ENCODE measurements at places on chromosomes 7 and 10. TPM values are rescaled to one million over a fixed set of nuclear protein-coding genes. Genes with fewer than 3 reads are reported as not detected.
A peak's percentile ranks its signal among the peaks of the same experiment; 100 is the strongest.

DNA sequence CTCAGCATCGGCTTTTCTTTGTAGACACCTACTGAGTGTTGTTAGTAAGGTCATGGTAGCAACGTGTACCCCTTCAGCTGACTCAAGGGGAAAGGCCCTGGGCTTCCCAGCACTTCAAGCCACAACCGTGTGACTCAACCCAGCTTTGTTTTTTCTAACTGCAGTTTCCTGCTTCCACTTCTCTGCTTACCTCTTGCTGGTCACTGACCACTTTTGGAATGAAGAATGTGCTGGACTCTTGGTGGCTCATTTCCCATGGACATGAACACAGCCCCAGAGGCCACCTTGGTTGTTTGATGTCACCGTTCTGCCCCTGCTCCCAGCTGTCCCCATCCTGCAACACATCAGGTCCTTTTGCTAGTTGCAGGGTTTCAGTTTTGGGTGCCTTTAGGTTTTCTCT is 69.5 kb upstream of the ZNF438 start:
- no peak for DNase-seq

- DNase-seq = peak; percentile 90
These were observed 196.4 kb upstream of the POM121L12 start for GRCh38 chr7:52838981-52839411.

GRCh38 chr10:31836569-31837406 is 91.8 kb downstream of the ARHGAP12 start:
- no peak for DNase-seq

- no peak for DNase-seq
These were observed 683.1 kb upstream of the SORCS1 start for GRCh38 chr10:107847620-107848019.

GRCh38 chr7:138934861-138935260 is 46.3 kb downstream of the KIAA1549 start:
- DNase-seq = peak; percentile 27

DNA sequence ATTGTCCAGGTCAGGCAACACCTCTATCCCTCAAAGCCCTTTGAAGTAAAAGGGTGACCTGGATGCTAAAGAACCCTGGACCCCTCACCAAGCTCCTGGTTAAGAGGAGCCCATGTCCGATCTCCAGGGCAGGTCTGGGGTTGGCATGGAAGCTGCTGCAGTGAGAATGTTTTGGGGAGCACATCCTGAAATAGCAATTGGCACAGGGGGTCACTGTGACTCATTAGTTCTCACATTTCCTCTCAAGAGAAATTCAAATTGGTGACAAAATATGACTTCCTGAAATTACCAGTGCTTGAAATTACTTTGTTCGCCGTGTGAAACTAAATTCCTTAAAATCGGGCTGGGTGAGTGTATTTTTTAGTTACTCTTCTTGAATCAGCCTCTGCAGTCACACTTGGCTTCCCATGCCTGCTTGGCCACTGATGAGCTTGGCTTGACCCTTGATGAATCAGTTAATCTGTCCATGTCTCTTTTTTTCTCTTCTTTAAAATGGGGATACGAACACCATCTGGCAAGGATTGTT is 18.8 kb upstream of the ARHGAP22 start:
- no peak for DNase-seq

DNA sequence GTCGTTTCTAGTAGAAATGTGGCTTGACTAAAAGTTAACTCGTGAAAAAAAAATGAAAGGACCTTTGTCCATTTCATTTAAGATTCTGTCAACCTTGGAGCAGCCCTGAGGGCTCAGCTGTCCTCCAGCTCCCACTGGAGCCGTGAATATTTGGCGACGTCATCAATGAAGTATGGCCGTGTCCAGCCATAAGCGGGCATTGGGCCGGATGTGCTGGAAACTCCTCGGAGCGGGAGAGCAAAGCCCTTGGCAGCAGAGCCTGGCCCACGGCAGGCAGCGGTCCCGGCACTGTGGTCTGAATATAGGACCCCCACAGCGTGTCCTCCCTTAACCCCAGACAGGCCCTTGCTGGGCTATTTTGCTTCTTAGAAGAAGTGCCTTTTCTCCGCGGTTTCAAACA is 50.0 kb downstream of the JAKMIP3 start:
- DNase-seq = peak; percentile 28

DNA sequence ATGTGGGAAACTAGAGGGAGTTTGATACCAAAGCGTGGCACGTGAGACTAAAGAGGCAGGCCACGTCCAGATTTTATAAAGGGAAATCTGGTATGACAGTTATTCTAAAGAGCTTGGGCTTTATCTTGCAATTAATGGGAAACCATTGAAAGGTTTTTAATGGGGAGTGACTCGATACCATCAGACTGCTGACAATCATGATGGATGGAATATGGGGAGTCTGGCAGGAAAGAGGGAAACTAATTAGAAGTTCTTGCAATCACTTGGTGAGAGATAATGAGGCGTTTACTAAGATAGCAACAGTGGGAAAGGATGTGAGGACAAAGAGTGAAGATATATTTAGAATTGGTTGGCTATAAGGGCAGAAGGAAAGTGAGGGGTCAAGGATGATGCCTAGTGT is 94.0 kb downstream of the MBL2 start:
- no peak for DNase-seq

DNA sequence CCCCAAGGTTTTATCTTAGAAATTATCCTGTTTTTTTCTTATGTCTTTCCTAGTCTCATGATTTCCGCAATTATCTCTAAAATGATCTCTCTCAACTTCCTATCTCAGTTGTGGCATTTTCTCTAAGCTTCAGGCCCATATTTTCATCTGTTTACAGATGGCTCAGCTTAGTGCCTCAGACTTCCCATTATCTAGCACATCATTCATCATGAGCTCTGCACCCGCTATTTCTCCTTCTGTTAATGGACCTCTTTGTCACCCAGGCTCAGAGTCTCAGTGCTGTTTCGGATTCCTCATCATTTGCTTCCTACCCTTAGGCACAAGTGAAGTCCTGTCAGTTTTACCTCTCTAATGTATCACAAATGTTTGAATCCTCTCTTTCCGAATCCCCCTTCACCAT is 84.1 kb downstream of the BMPR1A start:
- DNase-seq = peak; percentile 8

GRCh38 chr7:121037957-121038716 is 49.6 kb downstream of the CPED1 start:
- no peak for DNase-seq

DNA sequence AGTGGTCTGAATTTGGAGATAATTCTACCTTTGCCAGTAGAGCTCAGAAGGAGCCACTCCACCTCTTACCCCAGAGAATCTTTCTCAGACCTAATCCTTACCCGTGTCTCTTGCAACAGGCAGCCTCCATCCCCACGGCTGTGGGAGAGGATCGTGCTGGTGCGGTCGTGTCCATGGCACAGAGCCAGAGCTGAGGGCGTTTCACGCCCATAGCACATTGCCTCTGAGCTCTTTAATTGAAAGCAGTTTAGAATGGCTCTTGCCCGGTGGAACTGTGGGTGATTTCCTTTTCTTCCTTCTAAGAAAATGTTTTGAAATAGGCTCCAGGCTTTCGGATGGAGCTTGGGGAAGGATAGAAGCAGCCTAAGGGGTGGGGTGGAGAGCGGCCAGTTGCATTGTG is 41.5 kb downstream of the PRF1 start:
- peak; percentile 69 for DNase-seq

GRCh38 chr7:27677912-27678612 is 15.4 kb upstream of the HIBADH start:
- DNase-seq = peak; percentile 81

- DNase-seq = no peak
These were observed 41.5 kb downstream of the TMEM26 start for GRCh38 chr10:61411706-61412105.

- DNase-seq = no peak
These were observed 20.4 kb downstream of the ZNF775 start for GRCh38 chr7:150399421-150400007.

- DNase-seq = no peak
These were observed 46.8 kb downstream of the DOCK4 start for GRCh38 chr7:112159351-112159750.

GRCh38 chr10:129614341-129614740 is 147.3 kb downstream of the MGMT start:
- DNase-seq = no peak

GRCh38 chr7:47967708-47968107 is 11.7 kb downstream of the HUS1 start:
- no peak for DNase-seq

DNA sequence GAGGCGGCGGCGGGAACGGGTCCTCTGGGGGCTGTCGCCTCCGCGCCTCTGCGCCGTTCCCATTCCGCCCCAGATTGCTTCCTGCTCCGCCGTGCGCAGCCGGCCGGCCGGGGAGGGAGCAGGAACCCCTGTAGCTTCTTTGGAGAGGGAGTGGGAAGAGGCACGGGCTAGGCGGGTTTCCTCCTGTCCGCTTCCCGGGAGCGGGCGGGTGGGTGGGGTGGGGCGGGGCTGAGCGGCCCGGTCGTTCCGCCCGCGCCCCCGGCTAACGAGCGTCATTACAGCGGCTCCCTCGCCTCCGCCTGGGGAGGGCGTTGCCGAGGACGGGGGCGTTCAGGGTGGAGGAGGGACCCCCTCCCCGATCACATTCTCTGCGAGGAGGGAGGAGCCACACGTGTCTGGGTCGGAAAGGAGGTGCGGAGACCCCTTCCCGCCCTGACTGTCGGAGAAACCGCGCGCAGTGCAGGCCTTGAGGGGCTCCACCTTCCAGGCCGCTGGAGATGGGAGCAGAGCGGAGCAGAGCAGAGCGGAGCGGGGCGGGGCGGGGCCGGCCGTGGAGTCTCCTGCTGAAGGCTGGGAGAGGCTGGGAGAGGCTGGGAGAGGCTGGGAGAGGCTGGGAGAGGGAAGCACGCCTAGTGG is 39.7 kb downstream of the AGAP3 start:
- DNase-seq = no peak

DNA sequence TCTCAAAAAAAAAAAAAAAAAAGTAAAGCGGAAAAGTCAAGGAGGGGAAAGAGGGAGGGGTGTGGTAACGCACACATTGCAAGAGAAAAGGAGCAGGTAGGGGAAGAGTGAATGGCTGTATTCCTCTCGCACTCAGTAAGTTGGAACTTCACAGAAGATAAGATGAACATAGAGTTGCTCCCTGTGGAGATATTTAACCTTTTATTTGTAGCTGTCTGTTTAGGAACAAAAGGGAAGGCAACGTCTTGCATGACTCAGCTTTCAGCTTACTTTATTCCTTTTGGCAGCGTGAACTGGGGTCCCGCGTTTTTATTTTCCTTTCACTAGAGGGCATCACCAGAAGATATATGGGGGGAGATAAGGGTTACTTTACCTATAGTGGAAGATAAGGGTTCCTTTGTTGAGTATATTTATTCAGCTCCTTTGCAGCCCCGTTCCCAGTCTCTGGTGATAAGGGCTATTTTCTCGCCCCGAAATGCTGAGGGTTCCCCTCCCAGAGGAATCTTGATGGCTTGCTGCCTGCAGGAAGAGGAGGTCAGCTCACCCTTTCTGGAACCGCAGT is 78.5 kb downstream of the APBB1IP start:
- DNase-seq = no peak

GRCh38 chr7:12004581-12004980 is 172.6 kb upstream of the THSD7A start:
- DNase-seq = no peak

DNA sequence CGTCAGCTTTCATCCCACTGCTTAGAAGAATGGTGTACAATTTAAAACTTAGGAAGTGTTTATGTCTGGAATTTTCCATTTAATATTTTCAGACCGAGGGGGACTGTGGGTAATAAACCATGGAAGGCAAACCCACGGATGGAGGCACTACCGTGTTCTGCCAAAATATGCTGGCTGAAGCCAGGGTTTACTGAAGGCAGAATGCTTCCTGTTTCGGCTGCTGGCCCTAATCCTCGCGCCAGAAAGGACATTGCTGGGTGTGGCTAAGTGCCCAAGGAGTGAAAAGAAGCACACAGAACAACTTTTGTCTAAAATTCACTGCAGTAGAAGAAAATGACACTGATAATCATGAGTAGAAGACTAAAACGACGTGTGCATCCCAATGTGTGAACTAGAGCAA is 32.3 kb downstream of the PITRM1 start:
- no peak for DNase-seq

GRCh38 chr7:5523052-5523711 is 99.5 kb upstream of the TNRC18 start:
- no peak for DNase-seq

- DNase-seq = no peak
These were observed 112.6 kb downstream of the WDR37 start for GRCh38 chr10:1168763-1169162.

GRCh38 chr7:11473807-11474424 is 358.1 kb downstream of the THSD7A start:
- no peak for DNase-seq

DNA sequence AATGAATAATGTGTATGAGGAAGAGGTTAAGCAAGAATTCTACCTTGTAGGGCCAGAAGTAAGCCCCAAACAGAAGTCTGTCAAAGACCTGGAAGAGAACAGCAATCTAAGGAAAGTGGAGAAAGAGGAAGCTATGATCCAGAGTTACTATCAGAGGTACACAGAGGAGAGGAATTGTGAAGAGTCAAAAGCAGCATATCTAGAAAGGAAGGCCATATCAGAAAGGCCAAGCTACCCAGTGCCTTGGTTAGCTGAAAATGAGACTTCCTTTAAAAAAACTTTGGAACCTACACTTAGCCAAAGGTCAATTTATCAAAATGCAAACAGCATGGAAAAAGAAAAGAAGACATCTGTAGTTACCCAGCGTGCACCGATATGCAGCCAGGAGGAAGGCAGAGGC is 42.7 kb upstream of the GAD2 start:
- no peak for DNase-seq

DNA sequence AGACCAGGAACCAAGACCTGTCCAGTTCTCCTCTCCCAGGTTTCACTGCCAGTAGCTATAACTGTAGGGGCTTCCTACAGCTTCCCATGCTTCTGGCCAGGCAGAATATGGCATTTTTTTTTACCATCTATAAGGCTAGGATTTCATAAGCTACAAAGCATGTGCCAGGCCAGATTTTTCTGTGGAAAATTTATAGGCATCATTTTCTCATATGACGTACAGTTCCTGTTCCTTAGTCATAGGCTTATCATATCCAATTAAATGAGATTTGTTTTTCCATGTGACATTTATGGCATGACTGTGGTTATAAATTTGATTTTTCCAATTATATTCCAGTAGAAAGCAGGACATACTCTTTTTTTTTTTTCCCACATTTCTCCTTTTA is 208.6 kb upstream of the NPY start:
- peak; percentile 12 for DNase-seq

PDK4 gene
- total RNA-seq = 17.6 TPM

GPR158 gene
- total RNA-seq = 5.3 TPM

C1GALT1 gene
- 27.7 TPM for total RNA-seq

FOXI2 gene
- total RNA-seq = not detected

HOXA4 gene
- total RNA-seq = 4.1 TPM

MRLN gene
- 16.9 TPM for total RNA-seq

NEUROD6 gene
- 0.96 TPM for total RNA-seq

MEPCE gene
- total RNA-seq = 20.9 TPM

DDC gene
- total RNA-seq = 8.9 TPM

CAMK2B gene
- total RNA-seq = not detected

Data from umbilical cord (tissue), 2 donors.